Breast epithelium (tissue), 4 donors: ENCODE measurements at places on chromosomes 7 and 10.

DNA sequence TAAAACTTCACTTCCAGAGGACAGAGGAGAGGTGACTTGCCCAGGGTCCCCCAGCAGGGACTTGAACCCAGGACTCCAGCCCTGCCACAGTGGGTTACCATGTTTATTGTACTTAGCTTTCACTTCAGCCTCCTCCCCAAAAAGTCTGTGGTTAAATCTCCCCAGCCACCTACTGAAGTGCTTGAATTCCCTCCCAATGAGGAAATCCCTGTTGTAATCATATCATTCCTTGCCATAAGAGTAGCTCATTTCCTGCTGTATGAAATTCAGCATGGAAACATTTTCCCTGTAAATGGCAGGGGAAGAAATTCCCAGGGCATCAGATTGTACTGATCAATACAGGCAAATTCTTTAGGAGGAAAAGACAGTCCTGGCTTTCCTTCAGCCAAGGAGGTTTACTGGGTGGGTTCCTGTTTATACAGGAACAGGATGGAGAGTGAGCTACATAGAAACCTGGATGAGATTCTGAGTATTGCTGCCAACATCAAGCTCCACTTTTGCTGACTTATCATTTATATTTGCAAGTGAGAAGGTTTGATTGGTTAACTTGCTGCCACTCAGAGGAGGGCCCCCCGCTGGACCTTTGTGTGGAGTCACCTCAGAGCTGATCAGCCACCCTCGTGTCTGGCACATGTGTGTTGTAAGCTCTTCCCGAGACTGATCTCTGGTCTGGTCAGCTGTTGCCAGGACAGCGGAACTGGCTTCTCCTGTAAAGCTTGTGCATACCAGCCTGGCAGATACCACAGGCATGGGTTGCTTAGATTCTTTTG is 16.4 kb upstream of the PDZD8 start:
- no peak for DNase-seq

GRCh38 chr10:102721954-102722353 is 7.5 kb downstream of the SFXN2 start:
- no peak for DNase-seq

DNA sequence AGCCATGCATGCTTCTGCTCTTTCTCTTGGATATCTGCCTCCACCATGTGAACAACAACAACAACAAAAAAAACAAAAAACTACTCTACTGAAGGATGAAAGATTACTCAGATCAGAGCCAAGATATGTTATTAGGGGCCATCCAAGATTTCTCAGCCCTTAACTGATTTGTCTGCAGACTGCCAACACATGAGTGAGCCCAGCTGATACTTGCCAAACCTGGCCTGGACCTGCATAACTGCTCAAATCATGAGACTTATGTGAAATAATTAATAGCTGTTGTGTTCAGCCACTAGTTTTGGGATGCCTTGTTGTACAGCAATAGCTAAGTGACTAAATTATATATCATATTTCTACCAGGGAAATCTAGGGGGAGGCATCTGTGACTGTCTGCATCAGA is 334.5 kb upstream of the SORCS1 start:
- no peak for DNase-seq

DNA sequence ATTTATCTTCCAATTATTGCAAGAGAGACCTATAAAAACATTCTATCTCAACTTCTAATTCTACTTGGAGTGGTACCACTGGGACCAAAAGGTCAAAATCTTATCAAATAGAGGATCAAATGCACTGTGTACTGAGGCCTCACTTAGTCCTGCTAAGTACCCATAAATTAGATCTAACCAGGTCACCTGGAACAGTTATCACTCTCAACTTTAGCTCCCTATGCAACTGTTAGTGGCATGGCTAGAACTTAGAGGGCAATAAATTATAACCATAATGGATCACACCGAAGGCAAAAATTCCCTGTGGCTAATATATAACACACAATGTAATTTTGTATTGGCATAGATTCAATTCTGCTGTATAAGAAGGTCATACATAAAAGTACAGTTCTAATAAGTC is 428.9 kb downstream of the PCDH15 start:
- DNase-seq: no peak

DNA sequence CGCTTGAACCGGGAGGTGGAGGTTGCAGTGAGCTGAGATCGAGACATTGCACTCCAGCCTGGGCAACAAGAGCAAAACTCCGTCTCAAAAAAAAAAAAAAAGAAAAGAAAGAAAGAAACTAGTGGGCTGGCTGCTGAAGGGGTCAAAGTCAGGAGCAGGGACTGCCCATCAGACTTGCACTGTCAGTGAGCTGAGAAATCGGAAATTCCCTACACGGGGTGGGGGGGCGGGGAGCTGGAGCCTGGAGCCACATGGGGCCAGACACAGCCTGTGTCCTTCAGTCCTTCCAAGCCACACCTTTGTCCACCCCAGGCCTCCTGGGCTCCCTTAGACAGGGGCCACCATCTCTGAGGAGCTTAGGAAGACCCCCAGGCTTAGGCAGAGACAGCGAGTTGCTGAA is 34.5 kb downstream of the SRRM3 start:
- no peak for DNase-seq

DNA sequence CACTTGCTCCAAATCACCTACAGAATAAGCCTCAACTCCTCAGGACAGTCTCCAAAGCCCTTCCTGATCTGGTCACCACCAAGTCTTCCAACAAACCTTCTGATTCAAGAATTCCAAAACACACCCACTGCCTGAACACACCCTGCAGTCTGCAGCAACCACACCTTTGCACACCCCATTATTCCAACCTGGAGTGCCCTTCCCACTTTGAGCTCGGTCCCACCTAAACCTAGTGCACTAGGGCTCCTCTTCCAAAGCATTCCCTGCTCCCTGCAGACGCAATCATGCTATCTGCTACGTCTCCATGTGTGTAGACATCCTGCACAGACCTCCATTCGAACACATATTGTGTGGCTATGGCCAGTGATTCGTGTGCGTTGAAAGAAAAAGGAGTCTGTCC is 289.3 kb downstream of the GRID1 start:
- DNase-seq: no peak

- DNase-seq: no peak
These were observed 172.4 kb downstream of the COBL start for GRCh38 chr7:51144178-51144577.

DNA sequence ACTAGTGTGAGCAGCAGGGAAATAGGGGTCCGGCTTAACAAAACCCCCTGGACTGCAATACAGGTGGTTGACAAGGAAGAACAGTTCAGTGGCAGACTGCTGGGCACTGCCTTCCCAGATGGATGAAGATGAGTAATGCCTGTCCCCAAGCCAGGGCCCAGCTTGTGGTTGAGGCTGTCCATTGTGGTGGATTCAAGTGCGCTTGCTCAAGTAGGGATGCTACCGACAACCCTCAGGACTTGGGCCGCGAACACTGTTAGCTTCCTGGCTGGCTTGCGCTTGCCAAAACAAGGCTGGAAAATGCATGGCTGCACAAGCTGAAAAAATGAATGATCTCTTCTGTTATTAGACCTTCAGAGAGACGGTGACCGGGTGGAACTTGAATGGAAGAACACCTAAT is 116.1 kb upstream of the ACBD5 start:
- no peak for DNase-seq

DNA sequence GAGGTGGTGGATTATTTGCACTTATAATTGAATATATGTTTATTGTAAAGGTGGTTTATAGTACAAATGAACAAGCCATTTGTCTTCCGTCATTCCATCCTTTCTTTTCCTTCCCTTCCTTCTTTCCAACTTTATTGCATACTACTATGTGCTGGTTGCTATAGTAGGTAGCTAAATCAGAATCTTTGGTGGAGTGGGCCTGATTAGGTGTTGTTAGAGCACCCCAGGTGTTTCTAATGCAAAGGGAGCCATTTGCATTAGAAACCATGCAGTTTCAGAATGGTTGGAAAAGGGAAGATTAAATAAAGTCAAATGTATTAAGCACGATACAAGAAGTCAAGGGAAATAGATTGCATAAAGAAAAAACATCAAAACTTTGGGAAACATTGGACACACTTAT is 88.8 kb upstream of the TRIL start:
- DNase-seq: no peak

DNA sequence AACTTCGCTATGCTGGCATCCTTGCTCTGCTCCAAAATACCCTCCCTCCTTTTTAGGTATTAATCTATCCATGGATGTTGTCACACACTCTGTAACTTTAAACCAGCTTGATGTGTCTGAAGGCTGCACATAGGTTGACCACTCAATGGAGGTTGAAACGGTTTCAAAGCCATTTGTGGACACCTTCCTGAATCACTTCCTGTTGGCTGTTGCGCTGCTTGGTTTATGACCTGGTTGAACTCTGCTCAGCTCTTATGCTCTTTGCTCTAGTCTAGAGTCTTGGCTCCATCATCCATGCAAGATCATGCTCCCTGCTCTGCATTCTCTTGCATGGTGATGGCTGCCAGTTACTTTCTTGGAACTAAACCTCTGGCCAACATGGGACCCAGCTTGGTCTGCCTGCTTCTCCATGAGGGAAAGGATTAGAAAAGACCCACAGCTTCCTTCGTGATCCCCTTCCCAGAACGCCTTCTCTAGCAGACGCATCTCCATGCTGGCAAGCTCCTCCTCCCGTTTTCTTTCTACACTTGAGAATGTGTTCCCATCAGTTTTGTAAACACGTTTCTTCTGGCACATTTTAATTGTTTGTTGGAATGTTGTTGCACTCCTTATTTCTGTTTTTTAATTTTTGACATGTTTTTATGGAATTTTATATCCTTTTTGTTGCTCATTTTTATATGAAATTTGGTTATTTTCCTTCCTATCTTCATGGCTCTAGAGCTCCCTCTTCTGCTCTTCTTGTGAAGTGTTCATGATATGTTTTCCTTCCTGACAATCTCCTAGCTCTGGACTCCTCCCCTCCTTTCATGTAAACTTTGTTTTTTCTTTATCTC is 149.8 kb downstream of the XPNPEP1 start:
- DNase-seq: no peak

DNA sequence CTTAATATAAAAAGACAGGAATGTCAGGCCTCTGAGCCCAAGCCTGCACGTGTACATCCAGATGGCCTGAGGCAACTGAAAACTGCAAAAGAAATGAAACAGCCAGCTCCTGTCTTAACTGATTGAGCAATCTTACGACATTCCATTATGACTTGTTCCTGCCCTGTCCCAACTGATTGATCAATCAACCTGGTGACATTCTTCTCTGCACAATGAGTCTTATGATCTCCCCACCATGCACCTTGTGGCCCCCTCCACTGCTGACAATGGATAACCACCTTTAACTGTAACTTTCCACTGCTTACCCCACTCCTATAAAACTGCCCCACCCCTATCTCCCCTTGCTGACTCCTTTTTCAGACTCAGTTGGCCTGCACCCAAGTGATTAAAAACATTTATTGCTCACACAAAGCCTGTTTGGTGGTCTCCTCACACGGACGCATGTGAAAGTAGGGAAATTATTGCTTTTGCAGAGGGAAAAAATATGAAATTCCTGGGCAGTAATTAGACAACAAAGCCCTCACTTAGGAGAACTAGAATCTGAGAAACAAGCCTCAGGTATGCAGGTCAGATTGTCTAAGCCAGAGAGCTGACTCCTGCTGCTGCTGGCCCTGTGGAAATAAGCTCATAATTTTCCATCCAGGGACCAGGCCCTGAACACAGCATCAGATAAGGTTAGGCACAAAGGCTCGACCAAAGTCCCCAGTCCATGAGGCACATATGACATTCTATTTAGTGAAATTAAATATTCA is 5.3 kb downstream of the CYP3A7 start:
- no peak for DNase-seq

DNA sequence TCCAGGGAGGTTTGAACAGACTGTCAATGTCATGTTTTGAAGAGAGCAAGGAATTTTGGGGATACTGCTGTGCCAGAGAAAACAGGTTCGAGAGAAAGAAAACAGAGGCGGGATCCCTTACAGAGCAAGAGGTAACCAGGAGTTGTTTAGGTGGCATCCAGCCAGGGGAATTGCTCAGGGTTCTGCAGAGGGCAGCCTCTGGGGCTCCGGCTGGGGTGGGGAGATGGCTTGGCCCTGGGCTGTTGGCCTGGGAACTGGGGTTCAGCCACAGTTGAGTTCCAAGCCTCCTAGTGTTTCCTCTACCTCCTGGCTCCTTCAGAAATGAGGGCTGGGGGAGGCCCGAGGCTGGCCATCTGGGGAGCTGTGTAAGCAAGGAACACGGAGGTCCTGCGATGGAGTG is 68.0 kb downstream of the CAMK1D start:
- no peak for DNase-seq

- no peak for DNase-seq
These were observed 43.9 kb downstream of the HIP1 start for GRCh38 chr7:75694638-75695399.

DNA sequence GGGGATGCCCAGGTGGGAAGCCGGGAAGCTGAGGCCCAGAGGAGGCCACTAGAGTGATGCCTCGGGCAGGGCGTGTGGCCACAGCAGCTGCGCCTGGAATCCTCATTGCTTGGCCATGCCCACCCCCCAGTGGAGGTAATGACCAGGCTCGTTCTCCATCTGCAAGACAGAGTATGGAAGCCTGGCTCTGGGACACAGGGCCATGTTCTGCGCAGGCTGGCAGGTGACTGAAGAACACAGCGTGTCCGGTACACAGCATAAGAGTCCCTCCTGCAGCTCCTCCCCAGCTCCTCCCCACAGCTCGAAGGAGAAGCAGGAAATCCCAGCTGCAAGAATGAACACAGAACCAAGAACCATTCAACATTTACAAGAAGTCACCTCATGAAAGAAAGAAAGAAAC is 64.8 kb downstream of the SMURF1 start:
- DNase-seq: no peak

- no peak for DNase-seq
These were observed 74.0 kb downstream of the ADCY1 start for GRCh38 chr7:45647967-45648670.

DNA sequence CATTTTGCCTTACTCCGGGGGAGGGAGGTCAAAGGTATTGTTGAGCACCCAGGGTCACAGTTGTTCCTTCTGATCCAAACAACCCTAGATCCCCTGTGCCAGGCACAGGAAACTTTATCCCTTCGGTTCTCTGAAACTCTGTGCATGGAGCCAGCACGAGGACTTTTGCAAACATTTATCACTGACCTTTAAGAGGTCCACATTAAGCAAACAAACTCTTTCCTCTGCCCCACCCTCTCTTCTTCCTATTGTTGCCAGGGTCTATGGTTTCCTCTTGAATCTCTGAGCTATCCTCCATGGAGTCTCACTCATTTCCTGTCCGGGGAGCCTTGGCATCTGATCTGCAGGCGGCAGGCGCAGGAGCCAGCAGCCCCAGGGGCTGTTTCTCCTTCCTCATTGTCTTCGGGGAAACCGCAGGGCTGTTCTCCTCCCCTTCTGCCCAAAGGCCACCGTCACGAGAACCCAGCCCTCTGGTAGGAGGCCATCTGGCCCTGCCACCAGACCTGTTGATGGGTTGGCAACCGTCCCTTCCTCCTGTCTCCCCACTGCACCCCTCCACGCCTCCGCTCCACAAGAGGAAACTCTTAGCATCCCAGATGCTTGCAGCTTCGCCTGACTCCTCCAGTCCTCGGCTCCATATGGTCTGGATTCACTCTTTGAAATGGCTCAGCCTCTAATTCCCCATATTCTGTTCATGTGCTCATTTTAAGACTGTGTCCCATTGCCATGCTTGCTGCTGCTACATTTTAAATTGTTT is 327.3 kb upstream of the NRP1 start:
- peak; percentile 71 for DNase-seq
